NCI-H1436 treated with DMSO at 0.1 percent for 48 hours (cell line): ENCODE measurements at places on chromosomes 3 and 15.

- no peak for DNase-seq
These were observed 439.5 kb downstream of the PDCD6IP start for GRCh38 chr3:34237946-34238345.

- DNase-seq: no peak
These were observed 59.2 kb upstream of the FAM174B start for GRCh38 chr15:92714477-92715401.

DNA sequence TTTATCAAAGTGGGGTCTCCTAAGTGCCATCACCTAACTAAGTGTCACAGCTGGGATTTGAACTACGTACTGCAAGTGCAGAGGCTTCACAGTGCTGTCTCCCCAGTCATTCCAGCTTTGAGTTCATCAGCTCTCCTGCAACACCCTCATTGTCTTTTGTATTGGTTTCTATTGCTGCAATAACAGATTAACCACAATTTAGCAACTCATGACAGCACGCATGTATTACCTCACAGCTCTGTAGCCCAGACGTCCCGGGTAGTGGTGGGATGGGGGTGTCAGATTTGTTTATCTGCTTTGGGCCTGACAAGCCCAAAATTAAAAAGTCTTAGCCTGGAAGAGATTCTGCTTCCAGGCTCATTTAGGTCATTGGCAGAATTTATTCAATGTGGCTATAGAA lies 220.5 kb upstream of the LRRN1 start:
- no peak for DNase-seq

DNA sequence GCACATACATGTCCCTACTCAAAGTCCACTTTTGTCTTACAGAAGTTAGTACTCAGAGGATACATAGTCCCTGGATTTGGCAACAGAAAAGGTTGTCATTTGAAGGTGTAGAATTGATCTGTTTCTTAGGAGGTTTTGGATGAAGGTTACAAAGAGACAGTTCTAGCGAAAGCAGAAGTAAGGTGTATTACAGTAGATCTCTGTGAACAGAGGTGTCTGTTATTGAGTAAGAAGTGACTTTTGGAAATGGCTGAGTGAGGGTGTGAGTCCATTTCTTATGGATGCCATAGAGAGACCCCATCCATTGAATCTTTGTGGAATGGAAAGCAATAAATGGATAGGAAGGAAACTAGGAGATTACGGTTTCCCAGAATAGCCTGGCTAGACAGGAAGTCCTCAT lies 5.6 kb downstream of the ZNF662 start:
- no peak for DNase-seq

DNA sequence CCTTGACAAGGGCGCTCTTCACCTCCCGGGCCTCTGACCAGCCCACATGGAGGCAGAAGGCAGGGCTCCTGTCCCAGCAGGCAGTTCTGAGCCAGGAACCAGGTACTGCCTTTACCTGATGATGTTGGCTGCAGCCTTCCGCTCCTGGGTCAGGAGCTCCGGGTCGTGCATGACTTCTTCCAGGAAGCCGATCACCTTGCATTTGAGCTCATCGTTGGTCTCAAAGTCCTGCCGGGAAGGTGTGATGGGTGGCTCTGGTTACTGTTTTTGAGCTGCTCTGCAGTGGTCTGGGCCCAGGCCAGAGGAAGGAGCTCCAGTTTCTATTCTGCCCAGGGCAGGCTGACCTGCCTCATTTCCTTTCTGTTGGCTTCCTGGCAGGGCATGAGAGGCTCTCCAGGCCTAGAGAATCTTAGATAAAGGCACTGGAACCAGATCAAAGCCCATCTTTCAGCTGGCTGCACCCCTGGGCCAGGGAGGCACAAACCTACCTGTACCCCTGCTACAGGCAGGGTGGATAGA lies 53.2 kb upstream of the CTSH start:
- DNase-seq: no peak

- DNase-seq: no peak
These were observed 265.6 kb downstream of the EBLN2 start for GRCh38 chr3:73327052-73327451.

- no peak for DNase-seq
These were observed at the start of gene TNFAIP8L3 for GRCh38 chr15:51094606-51095569. TSS of gene TNFAIP8L3 (minus strand) at chr15:51094906. CDS start at chr15:51094595, 311 bp downstream.

DNA sequence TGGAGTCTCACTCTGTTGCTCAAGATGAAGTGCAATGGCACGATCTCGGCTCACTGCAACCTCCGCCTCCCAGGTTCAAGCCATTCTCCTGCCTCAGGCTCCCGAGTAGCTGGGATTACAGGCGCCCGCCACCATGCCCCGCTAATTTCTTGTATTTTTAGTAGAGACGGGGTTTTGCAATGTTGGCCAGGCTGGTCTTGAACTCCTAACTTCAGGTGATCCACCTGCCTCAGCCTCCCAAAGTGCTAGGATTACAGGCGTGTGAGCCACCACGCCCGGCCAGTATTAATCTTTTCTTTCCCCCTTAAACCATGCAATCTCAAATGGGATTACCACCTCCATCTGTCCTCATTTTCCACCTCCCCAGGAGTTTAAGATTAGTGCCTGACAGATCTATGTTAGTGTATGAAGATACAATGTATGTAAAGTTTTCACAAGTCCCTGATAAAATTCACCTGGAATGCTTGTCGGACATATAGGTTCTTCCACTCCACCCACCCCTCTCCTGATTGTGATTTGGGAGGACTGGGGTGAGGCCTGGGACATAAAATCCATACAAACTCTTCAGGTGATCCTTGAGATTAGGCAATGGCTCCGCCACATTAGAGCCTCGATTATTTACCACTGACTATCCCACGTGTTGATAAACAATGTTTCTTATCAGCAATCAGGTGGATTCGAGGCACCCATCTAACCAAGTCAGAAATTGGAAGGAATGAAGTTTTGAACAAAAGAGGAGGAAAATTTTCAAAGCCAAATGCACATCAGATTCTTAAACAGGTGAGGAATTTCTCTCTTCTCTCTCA lies 1.2 kb downstream of the PARL start:
- DNase-seq: no peak
